Activated effector memory CD4-positive, alpha-beta T cell treated with Interleukin-2 at 50 U/mL for 16 hours (primary cell): ENCODE measurements at places on chromosomes 3 and 15.
A peak's percentile ranks its signal among the peaks of the same experiment; 100 is the strongest.

DNA sequence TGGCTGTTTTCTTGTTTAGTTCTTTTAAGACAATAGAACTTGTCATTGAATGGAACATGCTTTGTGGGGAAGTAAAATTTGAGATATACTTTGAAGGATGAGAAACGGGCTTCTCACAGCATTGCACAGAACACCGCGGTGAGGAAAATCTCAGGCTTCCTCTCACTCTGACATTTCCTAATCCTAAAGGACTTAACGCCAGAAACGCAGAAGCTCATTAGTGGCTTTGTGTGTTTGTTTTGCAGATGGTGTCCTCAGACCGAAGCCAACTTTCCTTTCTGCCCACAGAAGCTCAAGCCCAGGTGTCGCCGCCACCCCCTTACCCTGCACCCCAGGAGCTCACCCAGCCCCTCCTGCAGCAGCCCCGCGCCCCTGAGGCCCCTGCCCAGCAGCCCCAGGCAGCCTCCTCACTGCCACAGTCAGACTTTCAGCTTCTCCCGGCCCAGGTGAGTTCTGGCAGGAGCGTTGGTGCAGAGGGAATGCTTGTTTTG, 78.9 kb upstream of the BLM start:
- no peak for DNase-seq

GRCh38 chr3:72487078-72487765, 361.0 kb downstream of the SHQ1 start:
- no peak for DNase-seq

GRCh38 chr15:35717721-35718120, 171.8 kb upstream of the DPH6 start:
- no peak for DNase-seq

- no peak for DNase-seq
Measured at GRCh38 chr3:181851063-181851462, 139.3 kb downstream of the SOX2 start.

GRCh38 chr3:127593178-127593577, 2.6 kb upstream of the TPRA1 start:
- DNase-seq: no peak

DNA sequence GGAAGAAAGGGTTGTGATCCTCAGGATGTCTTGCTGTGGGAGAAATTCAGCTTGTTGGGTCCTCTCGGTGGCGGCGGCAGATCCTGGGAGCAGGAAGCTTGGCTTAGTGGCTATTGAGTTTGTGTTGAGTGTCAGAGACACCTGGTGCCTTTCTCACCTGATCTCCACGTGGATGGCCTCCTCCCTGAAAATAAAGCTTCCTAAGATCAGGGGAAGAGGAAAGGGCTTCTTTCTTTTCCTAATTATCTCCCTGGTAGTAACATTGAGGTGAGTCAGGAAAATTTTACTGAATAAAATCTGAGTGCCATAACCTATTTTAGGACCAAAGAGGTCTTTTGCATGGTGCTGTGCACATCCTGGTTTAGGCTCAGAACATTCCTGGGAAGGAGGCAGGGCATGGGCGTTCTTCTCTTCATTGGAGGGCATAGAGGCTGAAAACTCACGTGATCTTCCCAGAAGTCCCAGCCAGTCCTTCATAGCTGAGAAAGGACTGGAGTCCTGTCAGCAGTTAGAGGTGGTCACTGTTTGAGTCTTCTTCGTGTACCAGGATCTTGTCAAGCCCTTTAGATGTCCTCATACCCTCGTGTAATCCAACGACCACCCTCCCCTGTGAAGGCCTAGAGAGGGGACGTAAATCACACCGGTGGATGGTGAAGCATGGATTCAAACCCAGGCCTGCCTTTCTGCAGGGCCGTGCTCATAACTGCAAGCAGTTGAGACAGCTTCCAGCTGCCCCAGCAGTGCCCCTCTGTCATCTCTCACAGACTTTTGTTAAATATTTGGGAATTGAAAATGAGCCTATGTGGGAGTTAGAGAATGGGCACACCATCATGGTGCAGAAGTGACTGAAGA, 1.1 kb downstream of the CMTM8 start:
- DNase-seq: no peak

DNA sequence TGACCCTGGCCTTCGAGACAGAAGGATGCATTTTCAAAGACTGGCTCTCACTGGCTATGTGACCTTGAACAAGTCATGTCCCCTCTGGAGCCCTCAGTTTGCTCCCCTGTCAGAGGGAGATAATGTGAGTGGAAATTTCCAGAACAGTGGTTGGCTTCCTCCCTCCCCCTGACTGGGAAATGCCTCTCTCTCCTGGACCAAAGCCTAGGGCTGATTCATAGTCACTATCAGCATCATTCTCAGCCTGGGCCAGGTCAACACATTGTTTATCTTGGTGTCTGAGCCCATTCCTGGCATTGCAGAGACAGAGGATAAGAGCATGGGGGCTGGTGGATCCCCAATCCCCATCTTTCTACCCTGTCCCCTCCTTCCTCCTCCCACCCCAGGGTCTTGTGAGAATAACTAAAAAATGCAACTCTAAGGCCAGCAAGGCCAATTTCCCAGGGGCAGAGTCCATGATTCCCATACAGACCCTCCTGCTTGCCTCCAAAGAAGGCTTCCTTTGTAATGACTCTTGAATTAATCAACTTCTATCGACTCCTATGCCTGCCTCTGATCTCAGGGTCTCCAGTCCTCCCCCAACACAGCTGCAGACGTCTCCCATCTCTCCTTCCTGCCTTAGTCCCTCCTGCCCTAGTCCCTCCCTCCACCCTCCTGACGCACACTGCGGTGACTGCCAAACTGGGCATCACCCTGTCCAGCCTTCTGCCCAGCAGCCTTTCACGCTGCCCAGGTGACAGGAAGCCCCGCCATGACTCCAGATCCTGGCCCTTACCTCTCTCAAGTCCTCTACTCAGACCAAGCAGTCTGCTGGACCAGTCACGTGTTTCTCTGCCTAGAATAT, 35.4 kb upstream of the CORO2B start:
- DNase-seq: no peak

DNA sequence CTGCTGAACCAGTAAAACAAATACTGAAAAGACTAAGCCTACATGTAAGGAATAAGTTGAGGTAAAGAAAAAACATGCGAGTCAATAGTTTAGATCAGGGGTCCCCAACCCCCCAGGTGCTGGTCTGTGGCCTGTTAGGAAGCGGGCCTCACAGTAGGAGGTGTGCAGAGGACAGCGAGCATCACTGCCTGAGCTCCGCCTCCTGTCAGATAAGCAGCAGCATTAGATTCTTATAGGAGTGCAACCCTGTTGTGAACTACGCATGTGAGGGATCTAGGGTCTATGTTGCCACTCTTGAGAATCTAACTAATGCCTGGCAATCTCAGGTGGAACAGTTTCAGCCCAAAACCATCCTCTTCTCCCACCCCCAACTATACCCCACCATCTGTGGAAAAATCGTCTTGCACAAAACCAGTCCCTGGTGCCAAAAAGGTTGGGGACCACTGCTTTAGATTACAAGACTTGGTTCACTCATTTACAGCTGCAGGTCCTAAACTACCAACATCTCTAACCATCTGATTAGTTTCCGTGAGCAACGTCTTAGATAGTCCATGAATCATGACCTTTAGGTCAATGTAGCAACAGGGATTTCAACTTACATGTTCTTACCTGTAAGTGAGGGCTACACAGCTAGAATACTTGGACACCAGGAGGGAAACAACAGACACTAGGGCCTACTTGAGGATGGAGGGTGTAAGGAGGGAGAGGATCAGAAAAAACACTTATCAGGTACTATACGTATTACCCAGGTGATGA, 66.7 kb downstream of the TRANK1 start:
- DNase-seq: no peak

GRCh38 chr15:101167753-101168462, 83.9 kb downstream of the CHSY1 start:
- peak; percentile 53 for DNase-seq

DNA sequence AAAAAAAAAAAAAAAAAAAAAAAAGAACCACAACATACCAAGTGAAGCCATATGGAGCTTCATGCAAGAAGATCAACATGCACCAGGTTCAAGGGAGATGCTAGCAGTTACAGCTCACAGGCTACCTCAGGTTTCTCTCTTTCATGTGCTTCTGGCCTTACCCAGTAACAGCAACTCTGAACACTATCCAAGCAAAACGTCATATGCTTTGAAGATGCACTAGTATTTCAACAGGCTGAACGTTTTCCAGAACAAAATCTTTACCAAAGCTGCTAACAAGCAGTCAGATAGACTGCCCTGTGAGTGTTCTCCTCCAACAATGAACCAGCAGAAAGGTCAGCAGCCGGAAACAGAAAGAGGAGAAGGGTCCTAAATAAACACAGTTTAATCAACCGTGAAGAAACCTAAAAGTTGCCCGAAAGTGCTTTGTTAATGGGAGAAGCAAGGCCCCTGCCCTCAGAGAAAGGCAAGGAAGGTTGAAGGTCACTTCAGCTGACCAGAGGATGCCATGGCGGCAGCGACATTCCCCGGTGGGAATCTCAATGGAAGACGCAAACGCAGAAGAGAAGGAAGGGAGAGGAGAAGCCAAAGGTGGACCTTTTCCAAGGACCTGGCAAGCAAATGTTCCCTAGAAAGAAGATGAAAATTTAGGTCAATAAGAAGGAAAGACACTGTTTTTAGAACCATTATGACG, 80.1 kb downstream of the CCNL1 start:
- DNase-seq: no peak

DNA sequence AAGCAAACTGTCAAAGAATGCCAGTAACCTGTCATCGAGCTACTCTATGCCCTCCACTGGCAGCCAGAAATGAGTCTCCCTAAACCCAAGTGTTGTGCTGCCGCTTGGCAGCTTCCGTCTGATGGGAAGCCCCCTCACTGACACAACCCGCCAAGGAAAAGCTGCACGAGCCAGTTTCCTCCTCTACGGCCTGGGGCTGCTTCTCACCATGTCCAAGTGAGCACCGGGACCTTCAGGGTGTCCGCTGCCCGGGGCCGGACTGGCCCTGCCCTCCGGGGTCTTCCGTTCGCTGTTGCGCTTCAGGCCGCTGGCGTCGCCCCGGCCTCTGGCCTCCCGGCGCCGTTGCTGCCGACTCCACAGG, 490 bp downstream of the TOMM70 start:
- DNase-seq: peak; percentile 16
